Stimulated activated CD8-positive, alpha-beta memory T cell treated with anti-CD3 and anti-CD28 coated beads, Interleukin-15, amount 100 ng/mL, for 24 hours (primary cell): ENCODE measurements at places on chromosomes 2 and 18.

- DNase-seq = no peak
Measured at GRCh38 chr2:234874347-234875046, 77.3 kb upstream of the SH3BP4 start.

- DNase-seq = no peak
Measured at GRCh38 chr2:111184725-111185310, 64.1 kb downstream of the BCL2L11 start.

GRCh38 chr2:27306573-27307286, 1.5 kb downstream of the UCN start:
- DNase-seq = no peak

DNA sequence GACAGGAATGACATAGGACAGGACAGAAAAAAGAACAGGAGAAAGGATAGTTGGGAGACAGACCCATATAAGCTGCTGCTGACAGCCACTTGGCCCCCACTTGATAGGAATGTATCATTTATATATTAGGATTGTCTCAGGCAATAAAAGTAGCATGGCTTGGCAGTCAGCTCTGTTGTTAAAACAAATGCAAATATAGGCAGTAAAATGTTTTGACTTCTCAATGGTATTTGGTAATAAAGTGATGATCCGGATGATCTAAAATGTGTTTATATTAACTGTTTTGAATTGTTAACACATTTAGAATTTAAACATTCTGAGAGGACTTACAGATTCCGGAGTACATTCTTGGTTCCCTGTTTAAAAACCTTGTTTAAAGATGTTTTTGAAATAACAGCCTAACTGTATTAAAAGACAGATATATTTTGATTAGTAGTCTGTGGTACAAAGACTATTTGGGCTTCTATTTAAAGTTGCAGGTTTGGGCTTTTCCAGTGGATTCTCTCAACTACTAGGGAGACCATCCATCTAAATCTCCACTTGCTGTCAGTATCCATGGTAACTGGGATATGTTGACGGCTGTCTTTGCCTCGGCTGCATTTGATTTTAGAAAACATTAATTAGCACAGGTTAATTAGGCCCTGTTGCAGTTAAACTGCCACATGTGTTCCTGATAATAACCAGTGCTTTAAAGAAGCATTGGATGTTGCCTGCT, 147.6 kb downstream of the ESCO1 start:
- DNase-seq = no peak

DNA sequence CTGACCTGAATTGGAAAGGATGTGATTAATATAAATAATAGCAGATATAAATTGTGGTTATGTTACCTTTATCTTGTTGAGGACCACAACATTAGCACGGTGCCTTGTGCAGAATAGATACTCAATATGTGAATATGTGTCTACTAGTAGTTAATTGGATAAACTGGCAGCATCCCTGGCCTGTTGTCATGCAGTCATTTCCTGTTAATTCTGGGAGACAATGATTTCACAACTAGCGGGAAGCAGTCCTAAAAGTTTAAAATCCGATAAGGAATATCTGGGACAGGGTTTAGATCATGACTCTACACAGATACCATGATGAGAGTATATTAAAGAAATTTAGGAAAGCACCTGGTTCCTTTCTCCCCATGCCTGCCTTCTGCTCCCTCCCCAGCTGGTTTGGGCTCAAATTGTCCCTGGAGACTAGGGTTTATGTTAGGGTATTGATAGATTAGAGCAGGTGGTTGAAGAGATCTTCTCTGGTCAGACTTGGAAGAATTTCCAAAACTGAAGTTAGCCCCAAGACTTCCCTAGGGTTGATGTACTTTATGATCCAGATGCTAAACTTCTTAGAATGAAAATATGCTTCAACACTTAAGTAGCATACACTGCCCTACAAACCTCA, 32.8 kb downstream of the CYBRD1 start:
- no peak for DNase-seq

DNA sequence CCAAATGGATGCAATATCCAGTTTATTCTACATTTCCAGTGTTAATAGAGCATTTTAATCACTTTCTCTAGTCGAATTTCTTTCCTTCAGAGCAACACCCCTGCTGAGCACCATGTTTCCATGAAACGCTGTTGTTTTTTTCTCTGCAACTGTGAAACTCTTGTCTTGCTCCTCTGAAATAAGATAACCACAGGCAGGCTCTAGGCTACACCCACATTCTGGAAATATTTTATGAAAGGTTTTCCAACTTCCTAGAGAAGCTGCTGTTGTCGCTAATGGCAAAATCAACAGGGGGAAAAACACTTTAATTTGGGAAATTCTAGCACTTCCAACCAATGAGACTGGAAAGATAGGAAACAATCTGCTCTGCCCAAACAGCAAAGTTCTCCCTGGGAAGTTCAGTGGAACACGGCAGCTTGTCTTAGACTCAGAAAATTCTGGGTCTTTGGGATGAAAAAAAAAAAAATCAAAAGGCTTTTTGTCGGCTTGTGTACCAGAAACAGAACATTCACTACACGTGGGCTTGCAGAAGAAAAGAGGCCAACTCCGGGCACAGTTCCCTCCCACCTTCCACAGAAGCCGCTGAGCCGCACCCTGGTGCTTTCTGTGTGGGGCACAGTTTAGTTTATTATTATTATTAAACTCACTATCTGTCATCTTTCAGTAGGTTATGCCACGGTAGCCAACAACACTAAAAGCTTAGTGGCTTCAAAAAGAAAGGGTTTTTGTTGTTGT, 98.7 kb downstream of the MMADHC start:
- DNase-seq = no peak

DNA sequence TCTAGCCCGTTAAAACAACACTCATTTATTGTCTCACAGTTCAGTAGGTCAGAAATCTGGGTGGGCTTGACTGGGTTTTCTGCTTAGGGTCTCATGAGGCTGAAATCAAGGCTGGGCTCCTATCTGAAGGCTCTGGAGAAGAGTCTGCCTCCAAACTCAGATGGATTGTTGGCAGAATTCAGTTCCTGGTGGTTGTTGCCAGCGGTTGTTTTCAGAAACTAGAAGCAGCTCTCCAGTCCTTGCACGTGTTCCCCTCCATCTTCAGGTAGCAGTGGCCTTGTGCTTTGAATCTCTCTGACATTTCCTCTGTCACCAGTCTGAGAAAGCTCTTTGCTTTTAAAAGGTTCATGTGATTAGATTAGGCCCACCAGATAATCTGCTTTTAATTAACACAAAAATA, 20.1 kb upstream of the FN1 start:
- no peak for DNase-seq

DNA sequence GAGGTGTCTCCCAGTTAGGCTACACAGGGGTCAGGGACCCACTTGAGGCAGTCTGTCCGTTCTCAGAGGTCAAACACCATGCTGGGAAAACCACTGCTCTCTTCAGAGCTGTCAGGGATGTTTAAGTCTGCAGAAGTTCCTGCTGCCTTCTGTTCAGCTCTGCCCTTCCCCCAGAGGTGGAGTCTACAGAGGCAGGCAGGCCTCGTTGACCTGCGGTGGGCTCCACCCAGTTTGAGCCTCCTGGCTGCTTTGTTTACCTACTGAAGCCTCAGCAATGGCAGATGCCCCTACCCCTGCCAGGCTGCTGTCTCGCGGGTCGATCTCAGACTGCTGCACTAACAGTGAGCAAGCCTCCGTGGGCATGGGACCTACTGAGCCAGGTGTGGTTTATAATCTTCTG, 346.3 kb downstream of the CELF4 start:
- DNase-seq = no peak

DNA sequence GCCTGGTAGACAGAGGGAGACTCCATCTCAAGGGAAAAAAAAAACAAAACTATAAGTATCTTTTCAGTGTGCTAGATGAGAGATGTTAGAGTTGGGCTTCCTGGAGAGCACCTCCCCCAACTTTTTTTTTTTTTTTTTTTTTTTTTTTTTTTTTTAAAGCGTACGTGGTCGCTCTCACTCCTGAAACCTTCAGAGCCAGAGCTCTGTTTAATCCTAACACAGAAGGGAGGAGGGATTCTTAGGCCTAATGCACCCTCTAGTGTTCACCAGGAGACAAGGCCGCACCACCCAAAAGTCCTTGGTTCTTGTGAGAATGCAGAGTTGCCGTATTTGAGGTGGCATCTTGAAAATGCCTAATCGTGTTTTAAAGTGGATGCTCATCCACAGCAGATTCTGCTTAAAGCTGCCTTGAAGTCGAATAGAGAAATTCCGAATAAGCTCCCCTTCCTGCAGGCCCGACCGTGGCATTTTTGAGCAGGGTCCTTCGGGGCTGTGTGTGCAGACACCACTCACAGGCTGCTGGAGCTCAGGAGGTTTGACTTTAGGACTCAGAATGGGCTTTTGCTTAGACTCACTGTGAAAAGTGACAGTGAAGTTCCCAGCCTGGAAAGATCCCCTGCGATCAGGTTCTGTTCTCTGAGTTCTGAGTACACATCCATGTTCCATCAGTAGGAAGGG, 252.6 kb downstream of the AGAP1 start:
- DNase-seq = no peak

DNA sequence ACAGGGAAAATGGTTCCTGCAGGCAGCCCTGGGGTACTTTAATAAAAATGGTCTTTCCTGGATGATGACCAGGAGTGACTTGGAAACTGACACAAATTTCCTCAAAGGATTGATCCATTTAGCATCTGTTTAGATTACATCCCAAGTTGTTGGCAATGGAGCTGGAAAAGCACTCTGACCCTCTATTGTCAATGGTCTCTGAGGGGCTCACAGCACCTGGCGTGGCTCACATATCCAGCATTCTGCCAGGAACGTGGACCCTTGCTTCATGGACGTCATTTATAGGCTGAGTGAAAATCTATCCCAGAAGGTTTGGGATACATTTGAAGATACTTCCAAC, 43.8 kb downstream of the SERTAD2 start:
- DNase-seq = no peak

- DNase-seq = no peak
Measured at GRCh38 chr2:180141600-180141999, 134.5 kb upstream of the CWC22 start.

GRCh38 chr2:12091201-12091806, 344.9 kb downstream of the LPIN1 start:
- no peak for DNase-seq

DNA sequence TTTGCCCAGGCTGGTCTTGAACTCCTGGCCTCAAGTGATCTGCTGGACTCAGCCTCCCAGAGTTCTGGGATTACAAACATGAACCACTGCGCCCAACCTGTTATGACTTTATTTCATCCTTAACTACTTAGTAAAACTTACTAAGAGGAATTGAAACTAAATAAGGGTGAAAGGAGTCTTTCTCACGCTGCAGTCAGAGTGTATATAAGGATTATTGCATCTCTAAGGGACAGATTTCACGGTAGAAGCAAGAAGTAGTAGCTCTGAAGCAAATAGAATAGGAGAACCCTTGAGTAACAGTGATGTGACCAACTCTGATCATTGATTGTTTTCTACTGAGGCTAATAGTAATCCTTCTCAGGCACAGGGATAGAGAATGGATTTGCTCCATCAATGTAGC, 960.1 kb downstream of the CPS1 start:
- no peak for DNase-seq

DNA sequence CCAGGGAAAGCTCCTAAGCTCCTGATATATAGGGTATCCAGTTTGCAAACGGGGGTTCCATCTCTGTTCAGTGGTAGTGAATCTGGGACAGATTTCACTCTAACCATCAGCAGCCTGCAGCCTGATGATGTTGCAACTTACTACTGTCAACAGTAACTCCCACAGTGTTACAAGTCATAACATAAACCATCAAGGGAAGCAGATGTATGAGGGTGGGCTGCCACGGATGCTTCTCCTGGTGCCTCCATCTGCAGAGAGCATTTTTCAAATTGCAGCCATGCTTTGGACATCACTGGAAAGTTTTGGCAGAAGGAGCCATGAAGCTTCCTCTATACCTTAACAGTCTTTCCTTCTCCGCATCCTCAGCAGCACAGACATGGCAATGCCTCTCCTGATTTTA, 234.5 kb downstream of the ANKRD36B start:
- DNase-seq = no peak

GRCh38 chr18:59551902-59552635, 145.2 kb downstream of the CCBE1 start:
- DNase-seq = no peak

GRCh38 chr2:32810909-32811495, 135.8 kb upstream of the LTBP1 start:
- no peak for DNase-seq

DNA sequence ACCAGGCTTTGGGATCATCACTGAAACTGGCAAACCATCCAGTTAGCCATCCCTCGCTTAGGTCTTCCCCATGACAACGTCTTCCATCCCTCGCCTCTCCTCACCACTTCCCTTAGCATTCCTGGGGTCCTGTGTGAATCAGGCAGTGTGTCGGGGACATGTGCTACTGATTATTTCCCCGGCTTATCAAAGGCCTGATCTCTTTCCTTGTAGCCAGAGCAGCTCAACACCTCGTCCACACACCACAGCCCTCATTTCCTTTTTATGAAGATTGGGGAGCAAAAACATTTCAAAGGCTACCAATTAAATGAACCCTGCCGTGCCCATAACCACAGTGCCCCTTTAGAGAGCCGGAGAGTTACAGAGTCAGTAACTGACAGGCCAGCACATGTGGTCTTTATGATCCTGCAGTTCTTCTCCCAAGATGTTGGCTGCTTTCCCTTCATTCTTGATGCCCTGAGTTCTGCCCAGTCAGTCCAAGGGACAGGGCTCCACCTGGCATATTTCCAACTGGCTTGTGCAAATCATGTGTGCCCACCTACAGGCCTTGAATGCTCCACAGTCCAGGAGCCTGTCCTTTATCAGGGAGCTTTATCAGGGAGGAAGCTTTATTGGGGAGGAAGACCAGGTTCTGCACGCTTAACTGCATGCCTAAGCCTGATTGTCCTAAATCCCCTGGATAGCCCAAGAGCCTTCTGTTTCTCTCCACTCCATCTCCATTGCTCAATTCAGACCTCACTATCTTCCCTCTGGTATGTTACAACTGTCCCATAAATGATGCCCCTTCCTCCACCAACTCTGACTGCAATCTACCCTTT, 343.1 kb downstream of the CYRIA start:
- DNase-seq = no peak

- no peak for DNase-seq
Measured at GRCh38 chr2:70367722-70368323, 66.0 kb upstream of the FAM136A start.

DNA sequence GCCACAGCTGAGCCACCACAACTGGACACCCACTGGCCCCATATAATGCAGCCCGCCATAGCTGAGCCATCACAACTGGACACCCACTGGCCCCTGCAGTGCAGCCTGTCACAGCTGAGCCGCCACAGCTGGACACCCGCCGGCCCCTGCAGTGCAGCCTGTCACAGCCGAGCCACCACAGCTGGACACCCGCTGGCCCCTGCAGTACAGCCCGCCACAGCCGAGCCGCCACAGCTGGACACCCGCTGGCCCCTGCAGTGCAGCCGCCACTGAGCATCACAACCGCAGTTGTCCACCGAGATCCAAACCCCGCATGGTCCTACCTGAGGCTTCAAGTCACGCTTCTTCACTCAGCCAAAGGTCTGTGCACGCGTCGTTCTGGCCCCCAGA, 134.2 kb downstream of the PXDN start:
- no peak for DNase-seq

GRCh38 chr2:188444106-188444835, 152.6 kb downstream of the GULP1 start:
- no peak for DNase-seq
